ENCODE measurements at places on chromosomes 3 and 15. TPM values are rescaled to one million over a fixed set of nuclear protein-coding genes. Genes with fewer than 3 reads are reported as not detected.
A peak's percentile ranks its signal among the peaks of the same experiment; 100 is the strongest.

Gene CTXN2
- total RNA-seq: not detected

Gene SCN5A
- not detected for total RNA-seq

Gene BOC
- 17.9 TPM for total RNA-seq

Gene ACTC1
- 4.0 TPM for total RNA-seq

DNA sequence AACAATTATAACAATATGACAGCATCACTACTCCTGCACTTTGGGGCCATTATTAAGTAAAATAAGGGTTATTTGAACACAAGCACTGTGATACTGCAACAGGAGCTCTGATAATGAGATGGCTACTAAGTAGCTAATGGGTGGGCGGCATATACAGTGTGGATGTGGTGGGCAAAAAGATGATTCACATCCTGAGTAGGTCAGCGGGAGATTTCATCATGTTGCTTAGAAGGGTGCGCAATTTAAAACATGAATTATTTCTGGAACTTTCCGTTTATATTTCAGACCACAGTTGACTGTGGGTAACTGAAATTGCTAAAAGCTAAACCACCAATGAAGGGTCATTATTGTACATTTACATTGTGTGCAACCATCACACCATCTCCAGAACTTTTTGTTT lies 42.3 kb downstream of the FBXO22 start:
- no peak overlapping the region for H3K4me3 ChIP-seq
- H3K27ac ChIP-seq: no peak overlapping the region
- no peak for DNase-seq
- no peaks in the 10 kb centered on the region for H3K36me3 ChIP-seq
- peaks cover 6% of the 10 kb centered on the region for H3K4me1 ChIP-seq

DNA sequence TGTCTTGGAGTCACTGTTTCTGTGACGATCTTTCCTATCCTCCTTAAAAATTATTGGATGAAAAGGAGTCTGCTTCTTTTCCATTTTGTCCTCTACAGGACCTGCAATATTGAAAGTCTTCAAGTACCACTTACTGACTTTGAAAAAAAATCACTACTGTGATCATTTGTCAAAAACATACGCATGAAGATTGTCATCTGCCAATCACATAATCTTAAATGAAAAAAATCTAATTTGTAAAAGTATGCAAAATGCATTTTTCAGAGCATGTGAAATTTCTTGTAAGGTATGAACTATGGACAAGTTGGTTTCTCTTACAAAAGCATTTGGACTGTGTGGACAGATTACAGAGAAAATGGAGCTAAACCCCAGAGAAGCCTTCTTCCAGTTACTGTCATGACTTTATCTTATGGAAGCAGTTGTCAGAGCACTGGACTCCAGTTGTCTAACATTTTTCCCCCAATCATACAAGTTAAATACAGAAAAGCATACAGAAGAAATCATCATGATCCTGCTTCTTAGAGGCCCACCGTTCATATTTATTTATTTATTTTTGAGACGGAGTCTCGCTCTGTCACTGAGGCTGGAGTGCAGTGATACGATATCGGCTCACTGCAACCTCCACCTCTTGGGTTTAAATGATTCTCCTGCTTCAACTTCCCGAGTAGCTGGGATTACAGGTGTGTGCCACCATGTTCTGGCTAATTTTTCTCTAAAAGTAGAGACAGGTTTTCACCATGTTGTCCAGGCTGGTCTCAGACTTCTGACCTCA lies 3.4 kb upstream of the PXK start:
- H3K4me3 ChIP-seq: no peak overlapping the region
- H3K27me3 ChIP-seq: no peaks in the 10 kb centered on the region
- no peak overlapping the region for H3K27ac ChIP-seq
- peaks cover 43% of the 10 kb centered on the region for H3K4me1 ChIP-seq
- no peak for DNase-seq

DNA sequence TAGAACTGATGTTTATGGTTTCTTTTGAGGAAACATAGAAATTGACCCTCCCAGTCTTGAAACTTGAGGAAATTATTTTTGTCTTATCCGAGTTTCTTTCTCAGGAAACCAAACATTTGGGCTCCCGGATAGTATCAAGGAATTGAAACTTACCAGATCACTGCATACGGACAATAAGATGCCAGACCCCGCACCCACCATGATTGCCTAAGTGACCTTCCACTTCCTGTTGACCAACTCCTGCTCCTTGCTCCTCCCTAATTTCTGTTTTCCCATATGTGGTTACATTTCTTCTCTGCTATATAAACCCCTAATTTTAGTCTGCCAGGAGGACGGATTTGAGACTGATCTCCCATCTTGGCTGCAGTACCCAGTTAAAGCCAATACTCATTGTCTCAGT lies 118.4 kb upstream of the TPRG1 start:
- H3K36me3 ChIP-seq: no peaks in the 10 kb centered on the region
- H3K27me3 ChIP-seq: peaks cover 23% of the 10 kb centered on the region
- peaks cover 7% of the 10 kb centered on the region for H3K4me1 ChIP-seq
- no peak overlapping the region for H3K4me3 ChIP-seq
- H3K27ac ChIP-seq: no peak overlapping the region
- no peak for DNase-seq

DNA sequence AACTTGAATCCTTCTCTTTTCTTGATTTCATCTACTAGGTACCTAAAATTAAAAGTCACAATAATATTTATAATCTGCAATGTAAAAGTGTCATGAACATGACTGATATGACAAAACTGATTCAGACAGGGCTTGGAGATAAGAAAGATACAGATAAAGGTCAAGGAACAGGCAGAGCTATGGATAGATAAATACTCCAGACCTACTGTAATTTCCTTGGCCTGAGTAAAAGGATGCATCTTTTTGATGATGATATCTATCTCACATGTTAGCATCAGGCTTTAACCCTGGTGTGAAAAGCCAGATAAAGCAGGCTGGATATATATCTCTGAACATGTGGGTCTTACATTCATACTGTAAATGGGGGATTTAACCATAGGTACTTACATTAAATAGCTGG lies 108.1 kb downstream of the GADL1 start:
- no peak overlapping the region for H3K4me3 ChIP-seq
- H3K36me3 ChIP-seq: no peaks in the 10 kb centered on the region
- H3K27me3 ChIP-seq: peaks cover 61% of the 10 kb centered on the region
- DNase-seq: no peak
- no peaks in the 10 kb centered on the region for H3K4me1 ChIP-seq

- H3K4me1 ChIP-seq: no peaks in the 10 kb centered on the region
- H3K4me3 ChIP-seq: no peak overlapping the region
- no peaks in the 10 kb centered on the region for H3K27me3 ChIP-seq
- H3K36me3 ChIP-seq: no peaks in the 10 kb centered on the region
These were observed 123.8 kb downstream of the B3GALNT1 start for GRCh38 chr3:160981217-160981938.

DNA sequence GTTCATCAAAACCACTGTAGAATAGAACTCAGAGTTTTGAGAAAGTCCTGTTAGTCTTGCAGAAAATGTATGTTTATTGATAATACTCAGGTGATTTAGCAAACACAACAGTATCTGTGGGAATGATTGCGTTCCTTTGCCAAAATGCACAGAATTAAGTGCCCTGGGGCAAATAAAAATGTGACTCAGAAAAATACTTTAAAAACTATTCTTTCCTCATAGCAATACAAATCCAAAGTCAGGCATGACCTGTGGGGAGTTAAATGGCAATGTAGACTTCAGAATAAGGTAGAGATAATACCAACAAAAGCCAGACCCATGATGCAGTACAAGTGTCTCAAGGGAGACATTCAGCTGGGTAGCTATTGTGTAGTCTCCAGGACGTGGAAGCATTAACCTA lies 72.3 kb upstream of the SNTN start:
- no peaks in the 10 kb centered on the region for H3K36me3 ChIP-seq
- no peaks in the 10 kb centered on the region for H3K27me3 ChIP-seq
- no peak overlapping the region for H3K4me3 ChIP-seq
- no peak overlapping the region for H3K27ac ChIP-seq
- no peaks in the 10 kb centered on the region for H3K4me1 ChIP-seq

- DNase-seq: no peak
- H3K27ac ChIP-seq: no peak overlapping the region
- H3K4me1 ChIP-seq: peaks cover 22% of the 10 kb centered on the region
- no peaks in the 10 kb centered on the region for H3K36me3 ChIP-seq
- no peak overlapping the region for H3K4me3 ChIP-seq
These were observed 294.0 kb downstream of the DIPK2A start for GRCh38 chr3:144265542-144266100.

DNA sequence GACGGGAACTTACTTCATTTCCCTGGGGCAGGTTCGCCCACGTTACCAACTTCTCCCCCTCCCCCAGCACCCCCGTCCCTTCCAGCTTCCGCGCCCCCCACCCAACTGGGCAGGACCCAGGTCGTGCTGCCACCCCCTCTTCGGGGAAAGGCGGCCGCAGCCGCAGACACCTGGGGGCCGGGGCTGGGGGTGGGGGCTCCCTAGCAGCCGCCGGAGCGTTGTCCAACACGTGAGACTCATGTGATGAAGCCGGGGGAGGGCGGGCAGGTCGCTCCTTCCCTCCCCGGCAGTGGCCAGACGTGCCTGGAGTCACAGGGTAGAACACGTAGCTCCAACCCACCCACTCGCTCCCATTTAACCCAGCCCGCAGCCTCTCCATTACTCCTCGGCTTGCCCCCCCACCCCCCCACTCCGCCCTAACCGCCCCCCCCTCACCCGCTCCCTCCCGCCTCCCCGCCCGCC lies 240 bp upstream of the BHLHE40 start:
- DNase-seq: peak; percentile 96
- no peaks in the 10 kb centered on the region for H3K27me3 ChIP-seq
- H3K4me3 ChIP-seq: peak overlapping the region; percentile 92
- peaks cover 28% of the 10 kb centered on the region for H3K36me3 ChIP-seq

- DNase-seq: no peak
- no peaks in the 10 kb centered on the region for H3K27me3 ChIP-seq
- peaks cover 10% of the 10 kb centered on the region for H3K4me1 ChIP-seq
These were observed 5.1 kb upstream of the CPOX start for GRCh38 chr3:98598492-98598891.
